ENCODE measurements at places on chromosomes 3 and 15.
A peak's percentile ranks its signal among the peaks of the same experiment; 100 is the strongest.

- no peak for DNase-seq
Observed at GRCh38 chr3:84967767-84968581, 9.2 kb downstream of the CADM2 start.

- peak; percentile 81 for DNase-seq
Observed at GRCh38 chr3:124928333-124929202, 6.0 kb downstream of the MUC13 start.

GRCh38 chr3:45024542-45025255 lies 1.4 kb upstream of the CLEC3B start:
- DNase-seq: no peak

DNA sequence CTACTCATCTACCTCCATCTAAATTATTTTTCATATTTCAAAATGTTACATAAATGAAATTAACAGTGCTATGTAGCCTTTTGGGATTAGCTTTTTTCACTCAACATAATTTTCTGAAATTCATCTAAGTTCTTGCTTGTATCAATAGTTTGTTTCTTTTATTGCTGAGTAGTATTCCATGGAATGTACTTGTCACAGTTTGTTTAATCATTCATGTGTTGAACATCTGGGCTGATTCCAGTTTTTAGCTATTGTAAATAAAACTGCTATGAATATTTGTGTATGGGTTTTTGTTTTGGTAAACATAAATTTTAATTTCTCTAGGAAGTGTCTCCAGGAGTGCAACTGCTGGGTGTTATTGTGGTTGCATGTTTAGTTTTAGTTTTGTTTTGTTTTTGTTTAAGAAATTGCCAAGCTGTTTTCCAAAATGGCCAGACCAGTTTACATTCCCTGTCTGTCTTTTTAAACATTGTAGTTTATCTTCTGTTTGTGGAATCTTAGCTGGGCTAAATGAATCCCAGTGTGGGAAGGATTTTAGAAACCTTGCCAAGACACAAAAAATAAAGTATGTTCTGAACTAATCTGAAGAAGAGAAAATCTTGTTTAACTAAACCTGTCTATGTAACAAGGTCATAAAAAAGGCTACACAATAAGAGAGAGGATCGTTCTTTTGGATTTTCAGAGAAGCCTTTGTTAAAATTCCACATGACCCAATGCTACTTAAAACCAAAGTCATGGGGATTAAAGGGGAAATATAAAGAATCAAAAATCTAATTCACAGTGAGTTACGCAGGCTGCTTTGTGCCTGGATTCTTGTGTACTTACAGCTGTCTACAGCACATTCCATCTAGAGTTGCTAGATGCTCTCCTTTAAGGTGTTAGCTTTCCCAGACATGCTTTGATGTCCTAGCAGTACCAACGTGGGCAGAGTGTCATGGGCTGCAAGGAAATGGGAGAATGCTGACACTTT lies 129.2 kb upstream of the SUCLG2 start:
- no peak for DNase-seq

DNA sequence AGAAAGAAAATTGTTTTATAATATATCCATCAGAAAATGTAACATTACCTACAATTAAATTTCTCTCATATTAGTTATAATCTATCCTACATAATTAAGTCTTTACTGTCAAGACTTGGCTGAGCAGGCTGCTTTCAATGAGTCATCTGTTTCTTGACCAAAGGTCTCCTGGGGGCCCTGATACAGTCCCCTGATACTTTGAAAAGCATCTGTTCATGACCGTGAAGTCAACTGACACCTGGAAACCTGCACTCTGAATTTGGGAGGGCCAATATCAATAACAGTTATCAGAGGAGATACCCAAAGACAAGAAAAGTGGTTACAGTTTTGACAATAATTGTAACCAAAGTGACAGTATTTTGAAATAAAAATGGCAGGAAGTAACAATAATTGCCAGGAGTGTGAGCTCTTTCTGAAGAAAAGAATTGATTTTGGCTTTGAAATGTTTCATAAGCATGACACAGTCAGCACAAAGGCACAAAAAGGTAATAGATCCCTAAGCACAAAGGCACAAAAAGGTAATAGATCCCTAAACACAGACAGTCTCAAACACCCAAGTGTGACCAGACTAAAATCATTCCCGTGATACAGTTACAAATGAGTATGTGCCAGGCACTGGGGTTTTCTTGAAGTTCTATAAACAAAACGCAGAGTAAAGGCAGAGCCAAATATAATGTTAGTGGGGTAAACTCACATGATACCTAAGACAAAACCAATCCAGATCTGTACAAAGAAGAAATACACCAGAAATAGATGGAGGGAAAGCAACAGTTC lies 260.7 kb downstream of the PLOD2 start:
- DNase-seq: no peak

- DNase-seq: no peak
Observed at GRCh38 chr3:20343790-20344189, 157.8 kb upstream of the SGO1 start.

DNA sequence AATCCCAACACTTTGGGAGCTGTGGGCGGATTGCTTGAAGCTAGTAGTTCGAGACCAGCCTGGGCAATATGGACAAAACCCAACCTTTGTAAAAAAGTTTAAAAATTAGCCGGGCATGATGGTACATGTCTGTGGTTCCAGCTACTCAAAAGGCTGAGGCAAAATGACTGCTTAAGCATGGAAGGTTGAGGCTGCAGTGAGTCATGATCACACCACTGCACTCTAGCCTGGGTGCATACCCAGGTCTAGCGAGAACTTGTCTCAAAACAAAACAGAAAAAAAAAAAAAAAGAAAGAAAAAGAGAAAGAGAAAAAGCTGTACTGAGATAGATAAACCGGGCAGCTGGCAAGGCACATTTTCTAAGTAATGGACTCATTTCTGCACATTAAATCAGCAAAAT lies 10.6 kb downstream of the ARPP19 start:
- DNase-seq: no peak

DNA sequence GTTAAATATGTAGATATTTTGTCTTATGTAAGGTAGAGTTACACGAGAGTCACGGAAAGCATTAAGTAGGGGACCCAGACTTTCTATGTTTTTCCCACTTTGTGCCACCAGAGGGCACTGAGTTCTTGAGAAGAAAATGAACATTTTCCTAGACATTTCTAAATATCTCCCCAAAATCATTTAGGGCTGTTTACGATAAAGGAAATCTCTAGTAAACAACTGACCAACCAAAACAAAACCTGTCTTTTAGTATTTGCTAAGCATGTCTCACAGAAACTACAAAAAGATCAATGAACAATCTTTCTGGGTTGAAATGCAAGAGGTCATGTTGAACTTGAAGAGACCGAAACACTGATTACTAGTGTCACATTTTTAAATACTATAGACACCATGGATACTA lies 16.1 kb downstream of the POU1F1 start:
- DNase-seq: peak; percentile 58

- no peak for DNase-seq
Observed at GRCh38 chr15:33005582-33005981, 188.9 kb downstream of the FMN1 start.

- no peak for DNase-seq
Observed at GRCh38 chr3:72194458-72194857, 409.5 kb upstream of the PROK2 start.

DNA sequence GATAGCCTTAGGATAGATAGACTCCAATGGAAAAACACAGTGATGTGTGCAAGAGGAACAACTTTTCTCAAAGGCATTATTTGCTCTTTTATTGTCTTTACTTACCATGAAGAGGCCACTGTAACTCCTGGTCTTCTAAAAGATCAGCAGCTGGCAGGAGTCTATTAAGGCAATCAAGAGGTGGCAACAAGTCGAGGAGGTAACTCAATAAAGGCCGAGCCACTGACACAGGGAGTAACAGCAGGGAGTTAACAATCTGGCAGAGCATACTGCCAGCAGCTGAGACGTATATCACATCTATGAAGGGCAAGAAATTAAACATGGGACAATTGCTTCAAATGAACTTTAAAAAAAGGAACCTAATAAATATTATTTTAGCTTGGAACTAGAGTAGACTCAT lies 106.2 kb downstream of the HERC1 start:
- peak; percentile 6 for DNase-seq

DNA sequence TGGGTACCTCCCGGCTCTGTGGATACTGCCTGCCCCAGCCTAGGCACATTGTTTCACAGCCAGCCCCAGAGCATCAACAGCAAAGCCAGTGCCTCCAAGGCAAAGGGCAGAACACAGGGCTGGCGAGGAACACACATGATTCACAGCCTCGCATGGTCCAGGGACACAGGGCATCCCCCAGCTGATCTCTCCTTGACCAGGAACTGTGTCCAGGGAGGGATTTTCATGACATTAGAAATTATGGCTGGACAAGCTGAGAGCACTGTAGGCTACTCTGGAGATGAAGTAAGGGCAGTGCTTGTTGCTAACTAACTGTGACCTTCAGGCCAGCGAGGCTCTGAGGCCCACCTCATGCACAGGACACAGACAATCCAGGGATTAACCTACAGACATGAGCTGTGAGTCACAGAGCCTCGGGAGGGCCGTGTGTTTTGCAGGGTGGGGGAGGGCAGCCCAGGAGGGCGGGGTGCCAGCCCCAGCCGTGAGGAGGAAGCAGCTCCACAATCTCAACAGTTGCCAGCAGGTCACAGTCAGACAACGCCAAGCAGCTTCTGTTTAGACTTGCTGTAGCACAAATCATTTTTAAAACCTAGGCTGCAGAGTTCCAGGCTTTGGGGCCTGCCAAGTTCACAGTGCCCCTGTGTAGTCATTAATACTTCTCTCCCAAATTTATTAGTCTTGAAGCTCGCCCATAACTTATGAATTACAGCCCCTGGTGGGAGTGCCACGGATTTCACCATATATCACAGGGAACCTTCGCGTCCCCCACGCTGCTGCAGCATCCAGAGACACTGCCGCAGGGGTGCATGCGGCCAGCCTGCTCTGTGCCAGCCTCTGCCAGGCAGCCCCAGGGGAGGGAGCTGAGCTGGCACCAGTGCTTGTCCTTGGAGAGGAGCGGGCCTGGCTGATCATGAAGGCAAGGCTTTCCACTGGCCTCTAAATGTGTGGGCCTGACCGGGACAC lies 114.7 kb downstream of the ETFA start:
- DNase-seq: peak; percentile 89

GRCh38 chr3:50248387-50248786 lies 12.4 kb downstream of the GNAI2 start:
- DNase-seq: no peak

- DNase-seq: no peak
Observed at GRCh38 chr3:158748237-158748828, 16.1 kb upstream of the RARRES1 start.

GRCh38 chr3:45688194-45688881 lies 858 bp upstream of the SACM1L start:
- peak; percentile 86 for DNase-seq
